ENCODE measurements at places on chromosomes 12 and 14.
A peak's percentile ranks its signal among the peaks of the same experiment; 100 is the strongest.

DNA sequence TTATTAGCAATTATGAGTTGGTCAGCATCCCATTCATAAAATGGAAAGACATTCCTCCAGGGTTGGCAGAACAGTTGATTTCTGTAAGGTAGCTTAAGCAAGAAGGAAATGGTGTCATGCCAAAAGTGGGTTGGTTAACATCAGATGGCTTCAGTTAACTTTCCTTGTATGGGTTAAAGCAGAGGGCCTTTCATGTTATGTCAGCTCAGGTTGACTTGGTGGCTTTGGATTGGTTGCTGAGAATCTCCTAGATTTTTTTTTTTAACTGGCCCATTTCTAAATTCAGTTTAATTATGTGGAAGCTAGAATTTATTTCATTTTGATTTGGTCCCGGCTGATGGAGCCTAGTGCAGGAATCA is 87.8 kb downstream of the BBS10 start:
- no peak for DNase-seq

GRCh38 chr12:3445119-3445978 is 45.7 kb upstream of the PRMT8 start:
- no peak for DNase-seq

- DNase-seq = no peak
These were observed 12.7 kb downstream of the PPP2R5C start for GRCh38 chr14:101774006-101774795.

DNA sequence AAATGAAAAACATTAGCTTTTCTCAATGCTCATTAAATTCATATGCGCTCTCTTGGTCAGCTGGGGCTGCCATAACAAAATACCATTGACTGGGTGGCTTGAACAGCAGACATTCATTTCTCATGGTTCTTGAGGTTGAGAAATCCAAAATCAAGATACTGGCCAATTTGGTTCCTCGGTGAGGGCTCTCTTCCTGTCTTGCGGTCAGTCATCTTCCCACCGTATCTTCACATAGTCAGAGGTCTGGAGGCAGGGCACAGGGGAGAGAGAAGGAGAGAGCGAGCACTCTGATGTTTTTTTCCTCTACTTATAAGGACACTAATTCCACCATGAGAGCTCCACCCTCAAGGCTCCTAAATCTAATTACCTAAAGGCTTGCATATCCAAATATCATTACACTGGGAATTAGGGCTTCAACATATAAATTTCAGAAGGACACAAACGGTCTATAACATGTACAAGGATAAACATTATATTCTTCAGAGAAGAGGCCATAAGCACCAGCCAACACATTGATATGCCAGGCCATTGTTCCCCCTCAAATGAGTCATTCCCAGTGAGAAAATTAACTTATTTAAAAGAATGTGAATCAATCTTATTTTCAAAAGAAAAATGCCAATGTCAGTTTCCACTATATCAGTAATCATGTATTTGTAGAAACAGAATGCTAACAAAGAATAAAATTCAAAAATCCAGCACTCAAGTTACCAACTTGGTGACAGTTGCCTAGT is 152.2 kb downstream of the BTG1 start:
- no peak for DNase-seq

DNA sequence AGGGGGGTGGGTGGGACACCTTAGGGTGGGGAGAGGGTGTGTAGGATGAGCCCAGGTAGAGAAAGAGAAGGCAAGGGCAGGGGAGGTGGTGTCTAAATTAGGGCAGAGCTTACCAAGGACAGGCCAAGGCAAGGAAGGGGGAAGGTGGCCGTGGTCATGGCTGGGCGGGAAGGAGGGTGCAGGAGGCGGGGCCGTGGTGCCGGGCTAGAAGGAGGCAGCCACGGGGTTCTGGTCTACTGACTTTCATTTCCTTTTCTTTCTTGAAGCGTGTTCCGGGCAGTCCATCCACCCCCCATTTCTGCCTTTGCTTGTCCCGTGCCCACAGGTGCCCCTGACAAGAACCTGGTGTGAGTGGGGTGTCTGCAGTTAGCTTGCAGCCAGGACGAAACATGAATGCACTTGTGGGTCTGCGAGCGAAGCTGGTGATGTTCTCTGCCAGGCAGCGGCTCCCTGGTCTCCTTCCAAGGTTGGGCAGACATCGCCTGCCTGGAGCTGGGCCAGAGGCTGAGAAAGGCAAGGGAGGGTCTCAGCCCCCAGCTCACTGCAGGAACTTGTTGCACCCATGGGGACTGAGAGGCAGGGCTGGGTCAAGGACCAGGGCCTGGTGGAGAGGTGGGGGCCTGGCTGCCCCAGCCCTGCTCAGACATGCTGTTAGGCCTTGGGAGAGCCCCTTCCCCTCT is 58.2 kb downstream of the KIF26A start:
- no peak for DNase-seq

- DNase-seq = no peak
These were observed 562.2 kb downstream of the GALC start for GRCh38 chr14:87430810-87431209.

DNA sequence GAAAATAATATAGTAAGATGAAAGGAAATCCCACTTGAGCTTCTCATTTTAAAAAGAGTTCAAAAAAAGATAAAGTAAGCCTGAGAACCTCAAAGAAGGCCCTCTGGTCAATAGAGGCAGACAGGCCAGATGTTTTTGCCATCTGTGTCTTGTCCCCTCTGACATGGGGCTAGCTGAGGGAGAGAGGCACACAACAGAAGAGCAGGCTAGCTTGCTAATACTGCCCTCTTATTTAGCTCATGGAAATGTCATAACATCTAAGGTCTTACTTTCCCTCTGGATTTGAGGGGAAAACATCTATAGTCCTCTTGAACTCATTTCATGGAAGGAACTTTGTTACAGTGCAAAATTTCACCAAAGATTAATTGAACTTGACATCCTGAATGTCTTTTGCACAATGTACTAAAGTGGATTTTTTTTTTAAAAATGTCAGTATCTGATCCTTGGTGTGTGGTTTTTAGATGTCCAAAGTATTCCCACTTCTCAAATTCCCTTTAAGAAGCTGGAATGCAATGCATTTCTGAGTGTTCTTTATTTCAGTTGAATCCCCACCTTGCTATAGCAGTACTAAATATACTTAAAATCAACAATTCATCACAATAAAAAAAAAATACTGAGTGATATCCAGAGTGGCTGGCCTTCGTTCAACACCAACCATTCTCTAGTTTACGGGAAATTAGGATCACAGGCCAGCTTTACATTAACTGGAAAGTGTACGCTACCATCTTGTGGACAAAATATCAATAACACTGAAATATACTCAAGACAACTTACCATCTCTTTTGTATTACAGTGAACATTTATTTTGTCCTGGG is 176.7 kb downstream of the PAH start:
- DNase-seq = no peak

GRCh38 chr12:6821591-6822425 is at the start of gene GPR162:
TSS of gene GPR162 (plus strand) at chr12:6821821. CDS start at chr12:6823899, 2,078 bp downstream.
- DNase-seq = no peak

GRCh38 chr12:32895688-32896431 is 717 bp downstream of the PKP2 start:
- no peak for DNase-seq

DNA sequence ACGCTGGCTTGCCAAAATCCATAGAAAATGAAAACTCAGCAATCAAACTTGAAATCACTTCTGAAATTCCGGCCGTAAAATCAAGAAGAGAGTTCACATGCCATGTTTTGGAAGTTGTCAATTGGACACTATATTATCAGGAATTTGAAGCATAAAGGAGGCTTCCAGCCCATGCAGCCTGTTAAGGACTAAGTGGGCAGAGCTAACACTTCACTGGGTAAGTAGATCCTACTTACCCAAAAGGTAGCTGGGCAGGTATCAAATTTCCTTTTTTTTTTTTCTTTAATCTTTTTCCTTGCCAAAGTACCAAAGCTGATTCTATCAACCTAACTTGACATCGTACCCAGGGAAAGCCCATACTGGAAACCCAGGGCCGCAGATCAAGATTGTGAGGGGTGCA is 71.5 kb upstream of the ARHGAP5 start:
- no peak for DNase-seq

- DNase-seq = peak; percentile 38
These were observed 153.8 kb downstream of the MED13L start for GRCh38 chr12:116123451-116124258.

DNA sequence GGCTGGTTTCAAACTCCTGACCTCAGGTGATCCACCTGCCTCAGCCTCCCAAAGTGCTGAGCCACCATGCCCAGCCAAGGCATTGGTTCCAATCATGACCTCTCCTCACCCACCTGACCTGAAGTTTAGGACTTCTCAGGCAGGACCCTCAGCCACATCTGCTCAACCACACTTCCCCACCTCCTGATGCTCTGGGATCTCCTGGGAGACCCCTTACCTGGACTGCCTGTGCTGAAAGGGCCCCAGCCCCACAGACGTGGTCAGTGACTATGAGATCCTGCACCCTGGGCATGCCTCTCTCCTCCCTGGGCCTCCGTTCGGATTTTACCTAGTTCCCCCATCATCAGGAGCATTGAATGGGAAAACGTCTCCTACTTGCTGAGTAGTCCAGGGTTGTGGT is 18.0 kb downstream of the GSC start:
- DNase-seq = no peak

DNA sequence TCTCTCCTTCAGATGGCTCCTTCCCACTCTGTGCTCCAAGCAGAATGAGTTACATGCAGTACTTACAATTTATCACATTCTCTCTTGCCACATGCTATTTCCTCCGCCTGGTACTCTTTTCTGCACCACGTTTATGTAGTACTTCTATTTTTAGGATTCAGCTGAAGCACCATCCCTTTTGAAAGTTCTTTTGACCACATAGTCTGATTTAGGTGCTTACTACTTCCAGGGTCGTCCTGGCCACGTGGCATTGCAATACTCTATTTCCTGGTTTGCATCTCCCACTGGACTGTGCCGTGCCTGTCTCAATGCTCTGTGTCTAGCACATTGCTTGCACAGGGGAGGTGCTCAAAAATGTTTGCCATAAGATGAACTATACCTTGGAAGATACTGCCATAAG is 16.3 kb upstream of the TBC1D30 start:
- no peak for DNase-seq

- DNase-seq = no peak
These were observed 26.8 kb upstream of the PEX5 start for GRCh38 chr12:7162691-7163114.

DNA sequence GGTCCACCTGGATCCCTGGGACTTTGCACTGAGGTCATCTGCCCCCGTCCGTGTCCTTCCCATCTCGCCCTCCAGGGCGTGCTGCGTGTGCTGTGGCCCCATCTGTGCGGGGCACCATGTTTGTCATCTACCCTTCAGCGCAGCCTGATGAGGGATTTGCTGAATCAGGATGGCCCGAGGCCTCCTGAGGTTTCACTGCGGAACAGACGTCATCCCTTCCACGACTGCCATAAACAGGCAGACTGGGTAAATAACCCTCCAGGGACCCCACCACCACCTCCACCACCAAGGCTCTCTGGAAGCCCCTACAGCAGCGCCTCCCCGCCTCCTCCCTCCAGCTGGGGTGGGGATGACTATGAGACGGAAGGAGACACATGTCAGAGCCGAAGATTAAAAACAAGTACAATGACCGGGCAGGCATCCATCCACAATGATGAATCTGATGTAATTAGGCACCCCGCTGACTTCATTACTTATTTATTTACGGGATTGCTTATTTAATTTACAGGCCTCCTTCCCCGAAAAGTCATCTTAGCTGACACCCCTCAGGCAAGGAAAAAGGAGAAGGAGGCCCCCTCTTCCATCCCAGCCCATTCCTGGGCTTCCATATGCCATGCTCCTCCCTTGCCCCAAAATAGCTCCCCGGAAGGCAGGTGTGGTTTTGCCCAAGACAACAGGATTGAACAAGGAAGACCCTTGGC is 39.4 kb downstream of the NCOR2 start:
- DNase-seq = no peak

DNA sequence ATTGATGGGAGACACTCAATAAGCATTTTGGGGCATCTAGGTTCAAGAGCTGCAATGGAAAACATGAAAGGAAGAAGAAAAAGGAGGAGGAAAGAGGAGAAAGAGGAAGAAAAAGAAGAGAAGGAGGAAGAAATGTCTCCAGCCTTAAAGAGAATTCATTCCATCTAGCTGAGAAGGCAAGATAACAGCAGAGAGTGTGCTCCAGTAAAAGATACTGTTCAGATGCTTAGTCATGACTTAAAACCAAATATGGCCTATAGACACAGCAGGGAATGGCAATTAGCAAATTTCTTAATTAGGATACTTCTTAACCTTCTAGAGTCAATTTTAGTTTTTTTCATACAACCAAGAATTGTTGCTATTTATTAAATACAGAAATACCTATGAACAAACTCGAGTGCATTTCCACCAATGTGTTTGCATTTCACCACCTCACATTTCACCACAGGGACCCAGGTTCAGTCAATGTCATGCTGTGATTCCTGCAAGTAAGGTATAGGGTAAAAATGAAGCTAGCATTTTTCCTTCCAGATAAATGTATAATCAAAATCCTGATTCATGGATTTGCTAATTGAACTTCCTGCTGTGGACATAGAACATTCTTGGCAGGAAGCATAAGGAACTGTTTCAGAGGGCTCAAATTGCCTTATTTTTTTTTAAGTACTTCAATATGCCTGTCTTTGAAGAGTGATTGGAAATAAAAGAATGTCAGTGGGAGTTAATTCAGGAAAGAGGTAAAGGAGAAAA is 177.8 kb downstream of the RPS29 start:
- no peak for DNase-seq

DNA sequence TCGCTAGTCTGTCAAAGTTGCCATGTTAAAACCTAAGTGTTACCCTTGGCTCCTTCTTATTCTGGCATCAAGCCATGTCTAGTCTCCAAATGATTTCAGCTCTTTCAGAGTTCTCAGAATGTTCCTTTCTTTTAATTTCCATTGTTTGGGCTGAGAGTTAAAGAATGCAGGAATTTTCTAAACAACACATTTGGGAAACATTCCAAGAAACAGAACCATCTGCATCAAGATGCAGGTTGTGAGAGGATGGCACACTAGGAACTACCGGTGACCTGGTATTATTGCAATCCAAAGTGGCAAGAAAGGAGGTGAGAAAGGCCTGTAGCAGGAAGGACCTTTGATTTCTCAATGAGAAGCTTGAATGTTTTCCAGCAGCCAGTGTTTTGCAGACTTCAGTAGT is 30.1 kb downstream of the SLC35F4 start:
- DNase-seq = no peak

- no peak for DNase-seq
These were observed 99.2 kb downstream of the BEGAIN start for GRCh38 chr14:100488057-100488456.

DNA sequence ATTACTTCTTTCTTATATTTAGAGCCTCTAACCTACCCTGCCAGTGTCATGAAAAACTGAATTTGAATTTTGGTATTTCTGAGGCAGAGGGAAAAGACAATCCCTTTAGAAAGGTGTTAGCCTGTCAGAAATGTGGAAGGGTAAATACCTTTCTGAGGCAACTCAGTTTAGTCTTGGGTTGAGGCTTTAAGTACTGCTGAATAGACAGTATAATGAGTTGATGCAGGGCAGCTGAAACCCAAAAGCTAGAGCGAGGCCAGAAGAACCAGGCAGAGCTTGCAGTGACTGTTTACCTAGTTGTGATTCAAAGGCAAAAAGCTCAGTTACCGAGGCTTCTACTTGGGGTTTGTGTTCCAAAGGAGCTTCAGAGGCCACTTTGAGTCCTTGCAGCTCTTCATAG is 18.7 kb downstream of the ZC2HC1C start:
- no peak for DNase-seq
